ENCODE measurements at places on chromosomes 5 and 9. TPM values are rescaled to one million over a fixed set of nuclear protein-coding genes. Genes with fewer than 3 reads are reported as not detected.

DNA sequence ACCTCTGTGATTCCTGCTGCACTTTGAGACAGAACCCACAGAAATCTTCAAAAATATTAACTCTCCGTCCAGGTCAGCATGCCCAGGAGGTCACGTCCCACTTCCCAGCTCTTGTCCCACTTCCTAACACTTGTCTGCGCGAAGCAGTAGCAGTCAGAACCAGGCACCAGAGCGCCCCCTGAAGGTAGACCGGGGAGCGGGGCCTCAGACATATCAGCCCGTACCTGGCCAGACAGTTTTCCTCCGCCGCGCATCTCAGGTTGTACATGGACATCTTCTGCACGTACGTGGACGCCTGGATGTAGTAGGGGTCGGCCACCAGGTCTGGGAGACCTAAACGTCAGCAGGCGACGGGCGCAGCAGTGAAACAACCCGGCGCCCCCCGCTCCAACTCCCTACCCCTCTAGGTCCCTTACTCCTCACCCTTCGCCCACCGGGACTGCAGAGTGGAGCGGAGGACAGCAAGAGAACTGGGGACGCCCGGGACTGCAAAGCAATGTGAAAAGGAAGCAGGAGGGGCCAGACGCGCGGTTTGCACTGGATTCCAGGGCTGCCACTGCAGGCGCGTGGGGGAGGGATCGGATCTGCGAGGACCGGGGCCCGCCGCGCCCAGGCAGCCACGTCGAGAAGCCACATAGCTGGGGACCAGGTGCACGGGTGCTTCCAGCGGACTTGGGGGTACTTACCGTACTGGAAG lies 1.2 kb downstream of the LOX start:
- peak overlapping the region; percentile 57 for H3K4me3 ChIP-seq
- no peak overlapping the region for H3K27ac ChIP-seq
- H3K36me3 ChIP-seq, result no peaks in the 10 kb centered on the region

- no peak for DNase-seq
- H3K27me3 ChIP-seq, result no peaks in the 10 kb centered on the region
Observed at GRCh38 chr9:21682981-21683380, 119.5 kb upstream of the MTAP start.

- no peak for DNase-seq
- H3K27me3 ChIP-seq, result no peaks in the 10 kb centered on the region
- H3K27ac ChIP-seq, result no peak overlapping the region
Observed at GRCh38 chr9:86369810-86370209, 15.6 kb upstream of the TUT7 start.

- no peak overlapping the region for H3K4me3 ChIP-seq
- H3K27ac ChIP-seq, result no peak overlapping the region
- H3K27me3 ChIP-seq, result no peaks in the 10 kb centered on the region
- H3K4me1 ChIP-seq, result no peaks in the 10 kb centered on the region
Observed at GRCh38 chr5:122362361-122362760, 50.3 kb downstream of the SNCAIP start.

GRCh38 chr5:21452449-21452848 lies 1400.7 kb downstream of the CDH12 start:
- no peak overlapping the region for H3K27ac ChIP-seq
- DNase-seq, result no peak
- H3K4me1 ChIP-seq, result no peaks in the 10 kb centered on the region
- no peaks in the 10 kb centered on the region for H3K36me3 ChIP-seq
- no peaks in the 10 kb centered on the region for H3K27me3 ChIP-seq

The CCL21 gene
- 0.26 TPM for total RNA-seq

GRCh38 chr5:94522117-94522516 lies 96.3 kb downstream of the KIAA0825 start:
- H3K27me3 ChIP-seq, result no peaks in the 10 kb centered on the region
- H3K36me3 ChIP-seq, result no peaks in the 10 kb centered on the region
- H3K27ac ChIP-seq, result no peak overlapping the region
- no peaks in the 10 kb centered on the region for H3K4me1 ChIP-seq
- DNase-seq, result no peak
- H3K4me3 ChIP-seq, result no peak overlapping the region

DNA sequence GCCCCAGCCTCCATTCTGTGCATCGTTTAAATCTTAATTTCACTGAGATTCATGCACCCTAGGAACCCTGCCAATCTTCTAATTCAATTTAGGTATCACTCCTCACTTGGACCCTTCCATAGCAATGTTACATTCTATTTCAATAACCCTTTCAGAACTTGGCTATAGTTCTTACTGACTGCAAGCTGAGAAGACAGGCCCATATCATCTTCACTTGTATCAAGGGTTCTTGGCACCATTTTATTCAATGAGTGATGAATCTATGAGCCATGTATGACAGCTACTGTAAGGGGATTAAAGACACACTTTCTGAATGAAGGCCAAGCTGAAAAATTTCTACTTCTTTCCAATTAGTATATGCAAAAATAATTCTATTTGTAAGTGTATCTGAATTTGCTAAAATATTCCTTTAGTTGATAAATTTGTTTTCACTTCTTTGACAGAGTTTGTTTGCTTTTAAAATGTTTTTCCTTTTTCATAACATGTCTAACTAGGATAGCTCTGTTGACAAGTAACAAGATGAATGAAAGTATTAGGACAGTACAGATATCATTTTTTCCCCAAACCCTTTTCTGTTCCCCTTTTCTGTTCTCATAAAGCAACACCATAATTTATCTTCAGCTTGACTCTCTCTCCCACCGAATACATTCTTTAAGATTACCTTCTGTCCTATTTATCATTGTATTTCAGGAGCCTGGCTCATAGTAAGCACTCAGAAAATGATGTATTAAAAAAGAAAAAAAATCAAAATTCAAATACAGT lies 9.6 kb downstream of the ITGA2 start:
- no peak overlapping the region for H3K4me3 ChIP-seq
- DNase-seq, result no peak
- no peak overlapping the region for H3K27ac ChIP-seq
- no peaks in the 10 kb centered on the region for H3K36me3 ChIP-seq
- no peaks in the 10 kb centered on the region for H3K4me1 ChIP-seq

DNA sequence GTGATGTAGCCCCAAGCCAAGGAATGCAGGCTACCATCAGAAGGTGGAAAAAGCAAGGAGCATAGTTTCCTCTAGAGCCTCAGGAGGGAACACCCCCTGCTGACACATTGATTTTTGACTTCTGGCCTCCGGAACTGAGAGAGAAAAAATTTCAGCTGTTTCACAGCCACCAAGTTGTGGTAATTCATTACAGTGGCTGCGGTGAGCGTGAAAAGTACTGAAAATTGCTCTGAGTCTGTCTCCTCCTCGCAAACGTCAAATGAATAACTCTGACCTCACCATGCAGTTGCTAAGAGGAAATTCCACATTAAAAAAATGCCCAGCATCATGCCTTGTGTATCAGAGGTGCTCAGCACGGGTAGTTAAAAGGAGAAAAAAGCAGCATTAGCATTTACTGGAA lies 277.9 kb upstream of the MSX2 start:
- no peak for DNase-seq
- H3K27me3 ChIP-seq, result no peaks in the 10 kb centered on the region
- H3K4me1 ChIP-seq, result no peaks in the 10 kb centered on the region
- H3K27ac ChIP-seq, result no peak overlapping the region

- DNase-seq, result no peak
- H3K36me3 ChIP-seq, result no peaks in the 10 kb centered on the region
- H3K4me1 ChIP-seq, result no peaks in the 10 kb centered on the region
- H3K4me3 ChIP-seq, result no peak overlapping the region
Observed at GRCh38 chr5:5711112-5711511, 288.6 kb downstream of the ICE1 start.

The ZDHHC11 gene
- 0.61 TPM for total RNA-seq

GRCh38 chr5:28156981-28157380 lies 1118.6 kb upstream of the CDH9 start:
- no peaks in the 10 kb centered on the region for H3K4me1 ChIP-seq
- DNase-seq, result no peak
- no peaks in the 10 kb centered on the region for H3K27me3 ChIP-seq
- H3K36me3 ChIP-seq, result no peaks in the 10 kb centered on the region
- H3K27ac ChIP-seq, result no peak overlapping the region

DNA sequence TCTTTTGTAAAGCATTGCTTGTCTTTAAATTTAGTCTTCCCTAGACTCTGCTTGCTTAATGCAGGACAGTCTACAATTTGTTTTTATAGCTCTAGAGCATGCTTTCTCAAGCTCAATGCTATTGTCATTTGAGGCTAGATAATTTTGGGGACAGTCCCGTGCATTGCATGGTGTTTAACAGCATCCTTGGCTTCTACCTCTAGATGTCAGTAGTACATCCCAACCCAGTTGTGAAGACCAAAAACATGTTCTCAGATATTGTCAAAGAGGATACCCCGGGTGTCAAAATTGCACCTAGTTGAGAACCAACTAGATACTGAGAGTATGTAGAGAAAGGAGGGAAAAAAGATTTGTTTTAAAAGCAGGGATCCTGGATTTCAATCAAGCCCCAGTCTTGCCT lies 277.5 kb downstream of the CEMIP2 start:
- no peak overlapping the region for H3K27ac ChIP-seq
- H3K27me3 ChIP-seq, result no peaks in the 10 kb centered on the region
- H3K4me1 ChIP-seq, result no peaks in the 10 kb centered on the region
- no peak for DNase-seq
- H3K36me3 ChIP-seq, result no peaks in the 10 kb centered on the region

The FBXL7 gene
- 0.40 TPM for total RNA-seq

The KCNMB1 gene
- total RNA-seq, result 3.5 TPM

DNA sequence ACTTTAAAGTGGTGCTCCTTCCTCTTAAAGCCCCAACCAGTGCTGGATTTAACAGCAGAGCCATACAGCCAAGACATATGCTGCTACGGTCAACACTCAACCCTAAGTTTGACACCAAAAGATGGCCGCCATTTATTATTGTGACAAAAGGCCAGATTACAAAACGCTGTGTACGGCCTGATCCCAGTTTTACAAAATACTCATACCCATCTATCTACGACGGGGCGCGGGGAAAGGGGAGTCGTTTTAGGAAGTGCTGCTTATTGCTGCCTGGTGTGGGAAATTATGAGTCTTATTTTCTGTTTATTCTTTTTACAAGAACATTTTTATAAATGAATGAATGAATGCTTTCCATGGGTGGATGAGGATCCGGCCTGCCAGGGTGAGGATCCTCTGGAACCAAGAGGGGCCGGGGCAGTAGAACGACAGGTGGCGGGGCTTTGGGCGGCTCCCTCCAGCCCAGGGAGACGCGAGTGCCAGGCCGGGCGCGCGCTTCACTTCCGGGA lies 457 bp upstream of the IDNK start:
- H3K4me1 ChIP-seq, result peaks cover 6% of the 10 kb centered on the region
- peak overlapping the region; percentile 97 for H3K4me3 ChIP-seq

- H3K36me3 ChIP-seq, result no peaks in the 10 kb centered on the region
- peaks cover 6% of the 10 kb centered on the region for H3K4me1 ChIP-seq
- no peaks in the 10 kb centered on the region for H3K27me3 ChIP-seq
- H3K4me3 ChIP-seq, result no peak overlapping the region
Observed at GRCh38 chr5:124504081-124504916, 242.1 kb downstream of the ZNF608 start.

- H3K4me3 ChIP-seq, result no peak overlapping the region
- H3K36me3 ChIP-seq, result no peaks in the 10 kb centered on the region
- no peaks in the 10 kb centered on the region for H3K27me3 ChIP-seq
- no peak overlapping the region for H3K27ac ChIP-seq
- no peak for DNase-seq
Observed at GRCh38 chr5:164355267-164355830, 849.9 kb downstream of the MAT2B start.

DNA sequence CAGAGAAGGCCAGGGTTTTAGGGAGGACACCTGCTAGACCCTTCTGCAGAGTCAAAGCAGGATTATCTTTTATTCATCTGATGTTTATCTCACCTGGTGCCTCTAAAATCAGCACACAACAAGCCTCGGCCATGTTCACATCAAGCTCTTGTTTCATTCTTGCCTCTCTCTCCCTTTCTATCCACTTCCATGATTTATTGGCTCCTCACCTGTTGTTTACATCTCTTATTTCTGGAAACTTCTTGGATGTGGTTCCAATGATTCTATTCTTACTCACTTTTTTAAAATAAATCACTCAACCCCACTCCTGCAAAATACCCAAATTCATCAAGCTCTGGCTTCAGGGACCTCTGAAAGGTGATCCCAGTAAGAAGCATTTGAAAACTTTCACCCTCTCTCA lies 407.0 kb upstream of the KLF4 start:
- DNase-seq, result no peak
- H3K27ac ChIP-seq, result no peak overlapping the region
- H3K27me3 ChIP-seq, result no peaks in the 10 kb centered on the region

GRCh38 chr5:150078802-150079689 lies 7.3 kb downstream of the CSF1R start:
- DNase-seq, result no peak
- no peak overlapping the region for H3K4me3 ChIP-seq
- H3K4me1 ChIP-seq, result peaks cover 20% of the 10 kb centered on the region

- H3K4me1 ChIP-seq, result no peaks in the 10 kb centered on the region
- H3K27me3 ChIP-seq, result no peaks in the 10 kb centered on the region
- H3K4me3 ChIP-seq, result no peak overlapping the region
- no peaks in the 10 kb centered on the region for H3K36me3 ChIP-seq
Observed at GRCh38 chr9:77661566-77662085, 13.5 kb upstream of the GNA14 start.

The ADRB2 gene
- 0.11 TPM for total RNA-seq

DNA sequence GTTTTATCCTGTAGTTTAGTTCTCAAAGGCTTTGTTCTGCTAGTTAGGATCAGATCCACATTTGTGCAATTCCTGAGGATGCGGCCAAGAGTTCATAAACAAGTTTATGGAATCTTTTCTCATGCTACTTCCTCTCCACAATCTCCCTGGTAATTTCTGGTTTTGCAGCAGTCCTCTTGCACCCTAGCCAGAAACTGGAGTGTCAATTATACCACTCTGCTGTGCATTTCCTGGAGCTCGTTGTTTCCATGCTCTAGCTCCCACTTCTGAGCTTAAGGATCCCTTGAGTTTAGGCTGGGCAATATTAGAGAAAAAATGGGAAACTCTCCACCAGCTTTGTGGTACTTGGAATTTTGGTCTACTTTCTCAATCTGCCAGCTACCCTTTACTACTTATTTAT lies 474.7 kb downstream of the DIRAS2 start:
- no peak for DNase-seq
- no peaks in the 10 kb centered on the region for H3K4me1 ChIP-seq
- H3K4me3 ChIP-seq, result no peak overlapping the region
- no peaks in the 10 kb centered on the region for H3K27me3 ChIP-seq
- no peak overlapping the region for H3K27ac ChIP-seq
- H3K36me3 ChIP-seq, result no peaks in the 10 kb centered on the region

DNA sequence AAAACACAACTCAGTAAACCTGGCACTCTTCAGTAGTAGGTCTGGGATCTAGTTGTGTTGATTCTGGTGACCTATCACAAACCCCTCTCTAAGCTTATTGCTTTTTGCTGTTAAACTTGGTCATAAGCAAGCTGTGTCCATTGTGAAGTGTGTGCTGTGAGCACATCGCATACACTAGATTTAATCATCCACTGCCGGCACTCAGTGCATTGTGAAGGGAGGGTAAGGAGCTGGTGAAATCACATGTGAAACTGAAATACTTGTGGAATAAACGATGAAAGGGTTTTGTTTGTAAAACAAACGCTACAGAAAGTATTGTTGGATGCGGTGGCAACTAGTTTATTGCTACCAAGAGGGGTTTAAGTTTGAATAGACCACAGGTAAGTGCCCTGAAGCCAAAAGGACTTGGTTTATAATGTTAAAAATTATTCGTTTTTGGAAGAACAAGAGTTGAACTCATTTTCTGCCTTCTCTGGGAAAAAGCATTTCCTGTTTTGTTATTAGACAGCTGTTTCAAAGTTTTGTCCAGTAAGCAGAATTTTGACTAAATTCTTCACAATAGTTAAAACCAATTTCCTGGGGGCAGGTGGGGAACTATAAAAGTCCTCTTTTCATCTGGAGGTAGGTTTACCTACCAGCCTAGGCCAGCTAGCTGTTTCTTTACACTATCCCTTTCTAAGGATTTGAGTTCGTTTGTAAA lies 24.6 kb downstream of the TJP2 start:
- no peaks in the 10 kb centered on the region for H3K36me3 ChIP-seq
- DNase-seq, result no peak
- H3K27me3 ChIP-seq, result no peaks in the 10 kb centered on the region
- H3K27ac ChIP-seq, result no peak overlapping the region

The GARIN3 gene
- not detected for total RNA-seq

Measured in GM12878 (cell line).